Activated T-cell treated with anti-CD3 and anti-CD28 coated beads, Interleukin-2, amount 50 U/mL, for 72 hours (primary cell): ENCODE measurements at places on chromosomes 3 and 15.

- no peak for DNase-seq
Measured at GRCh38 chr3:113844622-113845222, 6.1 kb downstream of the GRAMD1C start.

DNA sequence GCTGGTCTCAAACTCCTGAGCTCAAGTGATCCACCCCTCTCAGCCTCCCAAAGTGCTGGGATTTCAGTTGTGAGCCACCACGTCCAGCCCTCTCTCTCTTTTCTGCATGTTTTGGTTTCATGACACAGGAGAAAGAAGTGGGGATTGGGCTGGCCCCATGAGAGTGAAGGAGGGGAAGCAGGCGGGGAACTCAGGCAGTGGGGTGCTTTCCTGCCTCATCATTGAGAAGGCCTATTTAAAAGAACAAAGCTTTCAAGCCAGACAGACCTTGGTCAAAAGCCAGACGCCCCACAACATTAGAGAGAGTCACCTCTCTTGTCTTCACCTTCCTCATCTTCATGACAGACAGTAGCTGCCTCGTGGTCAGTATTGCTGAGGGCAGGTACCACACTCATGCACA lies 15.9 kb downstream of the PSTPIP1 start:
- no peak for DNase-seq

DNA sequence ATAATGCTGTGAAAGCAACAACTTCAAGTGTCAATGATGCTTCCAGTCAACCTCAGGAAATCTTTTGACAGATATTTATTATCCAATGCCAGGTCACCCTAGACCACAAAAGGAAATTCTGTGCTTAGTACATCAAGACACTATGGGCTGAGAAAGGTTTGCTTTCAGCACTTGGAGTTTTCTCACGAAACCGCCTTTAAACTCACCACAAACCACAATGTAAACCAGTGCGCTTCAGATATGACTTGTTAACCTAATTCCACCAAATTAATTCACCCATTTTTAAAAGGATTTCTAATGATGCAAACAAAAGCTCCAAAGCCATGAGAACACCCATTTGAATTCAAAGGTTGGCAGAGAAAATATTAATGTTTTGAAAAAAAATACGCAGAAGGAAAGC lies 292.9 kb upstream of the NR2F2 start:
- no peak for DNase-seq

- no peak for DNase-seq
Measured at GRCh38 chr3:159832024-159832423, 156.6 kb upstream of the IL12A start.

DNA sequence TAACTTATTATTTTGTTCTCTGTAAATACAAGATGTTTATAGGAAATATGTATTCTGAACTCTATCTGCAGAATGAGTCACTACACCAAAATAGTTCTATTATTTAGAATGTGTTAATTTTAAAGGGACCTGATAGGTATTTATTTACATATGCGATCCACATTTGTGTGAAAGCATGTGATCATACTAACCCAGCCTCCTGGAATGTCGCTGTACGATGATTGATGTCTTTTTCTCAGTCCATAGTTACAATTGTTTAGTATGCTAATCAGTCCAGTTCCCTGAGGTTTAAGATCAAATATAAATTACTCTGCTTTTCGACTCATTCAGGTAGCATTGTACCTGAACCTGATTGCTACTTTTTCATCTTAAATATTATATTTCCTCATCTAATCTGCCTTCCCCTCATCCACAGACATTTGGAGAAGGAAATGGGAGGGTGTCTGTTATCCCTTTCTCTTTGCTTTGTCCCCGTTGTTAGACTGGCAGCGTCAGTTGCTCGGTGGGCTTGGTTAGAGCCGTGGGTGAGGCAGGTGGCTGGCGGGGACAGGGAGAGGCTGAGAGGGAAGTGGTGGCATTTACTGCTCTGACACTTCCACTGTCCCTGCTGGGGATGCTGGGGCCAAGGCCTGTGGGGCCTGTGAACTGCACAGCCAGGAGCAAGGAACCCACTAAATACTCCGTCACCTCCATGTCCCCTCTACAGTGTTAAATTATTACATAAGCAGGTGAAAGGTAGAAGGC lies 27.8 kb upstream of the NR2E3 start:
- DNase-seq, result no peak

GRCh38 chr3:125351152-125351551 lies 24.0 kb downstream of the ZNF148 start:
- DNase-seq, result no peak
